ENCODE measurements at places on chromosomes 2 and 18.

DNA sequence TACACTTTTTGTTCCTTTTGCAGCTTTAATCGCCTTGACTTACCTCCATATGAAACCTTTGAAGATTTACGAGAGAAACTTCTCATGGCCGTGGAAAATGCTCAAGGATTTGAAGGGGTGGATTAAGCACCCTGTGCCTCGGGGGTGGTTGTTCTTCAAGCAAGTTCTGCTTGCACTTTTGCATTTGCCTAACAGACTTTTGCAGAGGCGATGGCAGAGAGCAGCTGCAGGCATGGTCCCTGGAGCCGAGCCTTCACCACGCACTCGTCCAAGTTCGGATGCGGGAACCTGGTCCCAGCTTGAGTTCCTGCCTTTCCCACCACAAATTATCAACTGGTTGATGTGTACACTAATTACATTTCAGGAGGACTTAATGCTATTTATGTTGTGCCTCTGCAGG is 232.7 kb downstream of the ALPK2 start:
- H3K36me3 ChIP-seq: no peaks in the 10 kb centered on the region
- H3K4me1 ChIP-seq: peaks cover 5% of the 10 kb centered on the region
- no peak overlapping the region for H3K27ac ChIP-seq
- H3K27me3 ChIP-seq: no peaks in the 10 kb centered on the region

DNA sequence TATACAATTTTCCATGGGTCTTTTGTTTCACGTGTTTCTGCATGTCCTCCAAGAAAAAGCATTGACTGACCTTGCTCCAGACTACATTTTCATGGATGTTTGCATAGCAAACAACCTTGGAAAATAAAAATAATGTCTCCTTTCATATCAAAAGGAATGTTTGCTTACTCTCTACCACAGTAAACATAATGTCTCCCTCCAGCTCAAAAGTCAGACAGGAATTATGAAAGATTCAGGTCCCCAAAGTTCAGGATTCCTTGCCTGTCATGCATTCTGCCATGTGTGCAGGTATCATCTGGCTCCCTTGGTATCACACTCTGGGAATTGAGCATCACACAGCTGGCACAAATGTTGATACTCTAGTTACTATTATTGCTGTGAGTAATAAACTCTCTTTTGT is 103.1 kb upstream of the ZC3H15 start:
- H3K4me3 ChIP-seq: no peak overlapping the region
- H3K27ac ChIP-seq: no peak overlapping the region
- H3K4me1 ChIP-seq: no peaks in the 10 kb centered on the region
- no peaks in the 10 kb centered on the region for H3K36me3 ChIP-seq

DNA sequence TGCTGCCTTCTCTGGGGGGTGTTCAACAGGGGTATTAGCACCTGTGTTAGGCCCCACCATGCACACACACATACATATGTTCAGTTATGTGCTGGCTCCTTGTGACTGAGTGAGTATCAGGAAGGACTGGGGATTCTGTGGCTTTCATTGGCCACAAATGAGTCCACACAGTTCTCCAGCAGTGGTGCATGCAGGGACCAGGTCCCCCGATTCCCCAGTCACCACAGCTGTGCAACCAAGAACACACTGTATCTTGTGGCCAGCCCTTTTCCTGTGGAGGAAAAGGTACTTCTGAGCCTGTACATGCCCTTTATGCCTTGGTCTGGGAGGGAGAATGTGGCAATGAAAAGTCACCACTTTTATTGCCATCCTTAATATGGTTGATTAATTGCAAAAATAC is 74.9 kb upstream of the KLF7 start:
- no peak overlapping the region for H3K4me3 ChIP-seq
- no peaks in the 10 kb centered on the region for H3K27me3 ChIP-seq
- H3K27ac ChIP-seq: no peak overlapping the region
- no peak for DNase-seq
- no peaks in the 10 kb centered on the region for H3K4me1 ChIP-seq

DNA sequence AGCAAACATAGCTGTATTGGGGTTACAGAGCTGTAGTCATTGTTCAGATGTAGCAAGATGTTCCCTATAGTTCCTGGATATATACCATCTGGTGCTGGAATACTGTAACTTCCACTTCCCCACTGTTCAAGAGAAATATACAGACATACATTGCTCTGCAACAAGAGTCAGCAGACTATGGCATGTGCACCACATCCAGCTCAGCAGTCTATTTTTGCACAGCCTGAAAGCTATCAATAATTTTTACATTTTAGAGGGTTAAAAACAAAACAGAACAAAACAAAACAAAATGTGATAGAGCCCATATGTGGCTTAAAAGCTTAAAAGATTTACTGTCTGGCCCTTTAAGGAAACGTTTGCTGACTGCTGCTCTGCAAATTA is 31.8 kb upstream of the VIT start:
- H3K36me3 ChIP-seq: no peaks in the 10 kb centered on the region
- H3K27ac ChIP-seq: no peak overlapping the region
- H3K4me1 ChIP-seq: no peaks in the 10 kb centered on the region
- DNase-seq: no peak
- no peak overlapping the region for H3K4me3 ChIP-seq

GRCh38 chr2:179511105-179511789 is 246.6 kb upstream of the SESTD1 start:
- no peaks in the 10 kb centered on the region for H3K4me1 ChIP-seq
- no peak overlapping the region for H3K27ac ChIP-seq
- DNase-seq: no peak
- H3K36me3 ChIP-seq: no peaks in the 10 kb centered on the region
